Activated B cell treated with CpG ODN at 0.5 μM for 24 hours (primary cell): ENCODE measurements at places on chromosomes 16 and 17.

GRCh38 chr17:44069974-44070454 lies 521 bp upstream of the G6PC3 start:
- no peak for DNase-seq

- peak; percentile 86 for DNase-seq
Observed at GRCh38 chr16:88700636-88701482, 5.3 kb downstream of the RNF166 start.

DNA sequence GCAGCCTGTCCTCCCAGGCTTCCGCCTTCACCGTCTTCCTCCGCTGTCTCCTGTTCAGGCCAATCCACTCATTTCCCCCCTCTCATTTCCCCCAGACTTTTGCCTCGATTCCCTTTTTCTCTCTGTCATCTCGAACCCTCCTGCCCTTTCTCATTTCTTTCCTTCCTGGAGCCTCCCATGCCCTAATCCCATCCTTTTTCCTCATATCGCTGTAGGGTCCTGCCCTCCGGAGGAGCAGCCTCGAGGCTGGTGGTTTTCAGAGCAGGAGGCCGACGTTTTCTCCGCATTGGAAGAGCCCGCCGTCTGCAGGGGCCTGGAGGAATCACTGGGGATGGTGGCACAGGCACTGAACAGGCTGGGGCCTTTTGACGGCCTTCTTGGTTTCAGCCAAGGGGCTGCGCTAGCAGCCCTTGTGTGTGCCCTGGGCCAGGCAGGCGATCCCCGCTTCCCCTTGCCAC lies 597 bp downstream of the OVCA2 start:
- no peak for DNase-seq

GRCh38 chr17:54937426-54937825 lies 31.0 kb downstream of the COX11 start:
- DNase-seq: no peak

- DNase-seq: no peak
Observed at GRCh38 chr17:43877451-43878155, 29.7 kb downstream of the MPP2 start.

GRCh38 chr16:19555938-19556771 lies 652 bp downstream of the VPS35L start:
- DNase-seq: peak; percentile 19

- DNase-seq: no peak
Observed at GRCh38 chr17:74516561-74517328, 14.5 kb downstream of the CD300LB start.

- DNase-seq: no peak
Observed at GRCh38 chr17:81934098-81934757, 2.9 kb downstream of the PYCR1 start.

DNA sequence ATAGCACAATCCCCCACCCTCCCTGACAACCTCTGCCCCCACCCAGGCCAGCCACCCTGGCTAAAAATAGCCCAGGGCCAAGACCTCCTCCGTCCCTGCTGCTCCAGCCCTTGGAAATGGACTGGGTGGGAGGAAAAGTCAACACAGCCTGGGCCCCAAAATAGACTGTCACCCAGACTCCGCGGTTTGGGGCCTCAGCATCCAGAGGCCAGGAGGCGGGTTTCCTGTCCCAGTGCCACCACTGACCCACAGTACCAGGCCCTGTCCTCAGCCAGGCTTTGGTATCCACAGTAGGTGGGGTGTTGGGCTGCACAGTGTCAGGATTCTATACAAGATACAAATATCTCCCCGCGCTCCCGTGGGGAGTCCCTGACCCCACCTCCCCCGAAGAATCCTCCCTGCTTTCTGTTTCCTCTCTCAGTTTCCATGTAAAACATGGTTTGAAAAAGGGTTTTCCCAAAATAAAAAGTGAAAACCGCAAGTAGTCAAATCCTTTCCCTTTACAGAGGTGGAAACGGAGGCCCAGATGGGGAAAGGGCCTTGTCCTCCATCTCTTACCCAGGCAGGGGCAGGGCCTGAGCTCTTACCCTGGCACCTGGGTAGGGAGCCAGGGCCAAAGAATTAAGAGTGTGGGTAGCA lies 20.1 kb downstream of the CPNE2 start:
- DNase-seq: no peak

- no peak for DNase-seq
Observed at GRCh38 chr17:51103050-51103449, 17.6 kb downstream of the SPAG9 start.

DNA sequence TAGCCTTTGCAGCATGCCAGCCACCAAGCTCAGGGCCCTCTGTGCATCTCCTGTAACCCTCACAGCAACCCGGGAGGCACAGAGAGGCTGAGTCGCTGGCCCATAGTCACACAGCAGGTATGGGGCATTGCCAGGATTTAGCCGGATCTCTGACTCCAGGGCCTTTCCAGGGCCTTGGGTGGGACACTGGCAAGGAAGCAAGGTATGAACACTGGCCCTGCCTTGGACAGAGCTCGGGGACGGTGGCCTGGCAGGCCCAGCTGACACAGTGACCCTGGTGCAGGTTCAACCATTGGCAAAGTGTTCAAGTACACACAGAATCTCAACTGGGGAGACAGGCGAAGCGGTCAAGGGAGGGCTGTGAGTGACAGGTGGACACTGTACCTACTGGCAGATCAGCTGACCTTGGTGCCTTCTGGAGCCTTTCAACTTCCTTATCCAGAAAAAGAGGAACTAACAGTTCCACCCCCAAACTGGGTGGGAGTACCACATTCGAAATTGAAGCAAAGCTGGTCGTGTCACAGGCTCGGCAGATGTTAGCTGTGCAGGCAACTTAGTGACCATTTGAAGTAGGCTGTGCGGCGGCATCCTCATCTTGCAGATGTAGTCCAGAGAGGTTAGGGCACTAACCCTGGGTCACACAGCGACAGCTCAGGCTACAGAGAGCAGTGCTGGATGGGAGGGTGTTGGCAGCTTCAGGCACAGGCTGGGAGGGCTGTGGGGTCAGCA lies 287.4 kb downstream of the SEC14L1 start:
- peak; percentile 26 for DNase-seq

GRCh38 chr17:7838090-7839075 lies 4.4 kb downstream of the KDM6B start:
- DNase-seq: no peak

- DNase-seq: no peak
Observed at GRCh38 chr16:86549076-86549892, 5.8 kb downstream of the MTHFSD start.

DNA sequence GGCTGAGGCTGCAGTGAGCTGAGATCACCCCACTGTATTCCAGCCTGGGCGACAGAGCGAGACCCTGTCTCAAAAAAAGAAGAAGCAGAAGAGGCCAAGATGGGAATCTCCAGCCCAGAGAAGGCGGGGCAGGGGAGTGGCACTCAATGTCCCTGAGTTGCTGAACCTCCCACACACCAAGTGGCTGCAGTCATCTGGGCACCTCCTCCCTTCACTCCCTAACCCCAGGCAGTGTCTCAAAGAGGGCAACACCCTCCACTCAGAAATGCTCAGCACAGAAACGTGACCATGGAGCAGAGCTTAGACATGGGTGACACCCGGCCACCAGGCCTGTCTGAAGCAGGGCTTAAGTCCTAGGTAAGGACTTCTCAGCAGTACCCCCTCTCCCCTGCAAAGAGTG lies 36.3 kb upstream of the BCAR1 start:
- no peak for DNase-seq
